ENCODE measurements at places on chromosomes 3 and 15.

GRCh38 chr3:153289334-153289808 is 127.3 kb downstream of the RAP2B start:
- DNase-seq: peak; percentile 70

- no peak for DNase-seq
Observed at GRCh38 chr3:77524463-77524862, 484.6 kb downstream of the ROBO2 start.

DNA sequence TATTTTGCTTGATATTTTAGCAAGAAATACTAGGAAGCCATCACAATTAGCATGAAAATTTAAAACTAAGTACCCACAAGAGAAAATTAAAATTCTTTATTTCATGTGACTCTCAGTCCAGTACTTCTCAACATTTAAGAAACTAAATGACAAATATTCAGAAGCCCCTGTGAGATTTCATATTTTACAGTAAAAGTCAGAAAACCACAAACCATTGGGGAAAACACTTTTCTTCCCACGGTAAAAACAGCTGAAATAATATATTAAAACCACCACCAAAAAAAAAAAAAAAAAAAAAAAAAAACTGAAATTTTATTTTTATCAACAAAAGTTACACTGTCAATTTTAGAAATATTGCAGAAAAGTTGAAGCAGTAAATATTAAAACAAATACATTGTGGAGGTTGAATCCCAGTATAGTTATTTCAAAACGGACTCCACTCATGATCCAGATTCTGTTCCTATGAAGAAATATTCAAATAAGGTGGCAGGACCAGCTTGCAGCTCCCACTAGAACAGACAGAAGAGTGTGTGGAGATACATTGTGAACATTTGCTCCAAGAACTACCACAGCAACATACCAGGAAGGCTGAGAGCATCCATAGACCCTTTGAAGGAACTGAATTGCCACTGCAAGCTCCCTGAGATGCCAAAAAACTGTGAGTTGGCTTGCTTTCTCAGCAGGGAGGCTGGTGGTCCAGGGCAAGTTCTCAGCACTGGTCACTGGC is 308.2 kb downstream of the CTNNB1 start:
- DNase-seq: no peak

- DNase-seq: no peak
Observed at GRCh38 chr3:115272036-115272824, 125.1 kb upstream of the ZBTB20 start.

- DNase-seq: peak; percentile 27
Observed at GRCh38 chr3:140972833-140973232, 31.2 kb downstream of the SLC25A36 start.

- DNase-seq: peak; percentile 40
Observed at GRCh38 chr3:140736863-140737460, 59.1 kb downstream of the TRIM42 start.

DNA sequence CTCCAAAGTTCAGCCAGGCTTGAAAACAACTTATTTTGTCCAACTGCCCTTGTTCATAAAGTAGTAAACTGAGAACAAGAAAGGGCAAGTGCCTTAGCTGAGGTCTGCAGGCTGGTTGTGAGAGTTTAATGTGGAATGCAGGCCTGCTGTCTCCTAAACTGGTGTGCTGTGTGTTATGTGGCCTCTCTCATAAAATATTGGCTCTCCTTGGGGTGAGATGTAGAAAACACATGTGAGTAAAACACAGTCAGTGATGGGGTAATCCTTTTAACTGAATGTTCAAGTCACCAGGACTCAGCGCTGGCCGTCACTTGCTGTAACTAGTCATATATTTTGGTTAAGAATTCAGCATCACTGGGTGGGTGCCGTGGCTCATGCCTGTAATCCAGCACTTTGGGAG is 7.1 kb upstream of the ST6GAL1 start:
- DNase-seq: peak; percentile 42

DNA sequence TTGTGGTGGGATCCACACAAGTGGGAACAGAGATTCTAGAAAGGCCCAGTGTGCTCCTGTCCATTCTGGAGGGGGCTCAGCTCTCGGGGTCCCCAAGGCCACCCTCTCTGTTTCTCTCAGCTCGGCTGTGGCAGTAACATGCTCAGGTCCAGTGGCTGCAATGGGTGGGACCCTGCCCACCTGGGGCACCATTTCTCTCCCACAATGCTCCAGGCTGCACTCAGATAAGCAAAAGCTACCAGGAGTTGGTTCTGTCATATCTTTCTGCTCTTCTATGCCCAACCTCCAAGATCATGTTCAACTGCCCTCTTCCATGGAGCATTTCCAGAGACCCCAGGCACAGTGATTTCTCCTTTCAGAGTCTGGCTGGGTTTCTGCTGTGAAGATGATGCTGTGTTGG is 40.8 kb downstream of the ITGA11 start:
- DNase-seq: no peak

DNA sequence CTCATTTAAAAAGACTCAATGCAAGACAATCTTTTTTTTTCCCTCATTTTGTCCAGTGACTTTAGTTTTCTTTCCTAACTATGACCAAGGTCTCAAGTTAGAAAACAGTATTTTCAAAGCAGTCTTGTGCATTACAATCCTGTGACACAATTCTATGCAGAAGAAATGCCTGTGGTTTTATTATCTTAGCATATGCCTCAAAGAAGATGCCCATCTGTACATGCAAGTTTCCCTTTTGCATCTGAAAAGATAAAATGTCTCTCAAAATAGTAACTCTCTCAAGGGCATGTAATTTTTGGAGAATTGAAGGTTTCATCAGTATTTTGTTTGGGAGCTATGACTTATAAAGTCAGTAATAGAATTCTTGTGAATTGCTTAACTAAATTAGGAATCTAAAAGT is 292.0 kb upstream of the SUCLG2 start:
- no peak for DNase-seq
